ENCODE measurements at places on chromosomes 3 and 15.

- DNase-seq, result no peak
These were observed 238.7 kb upstream of the TMCO5A start for GRCh38 chr15:37695719-37696118.

DNA sequence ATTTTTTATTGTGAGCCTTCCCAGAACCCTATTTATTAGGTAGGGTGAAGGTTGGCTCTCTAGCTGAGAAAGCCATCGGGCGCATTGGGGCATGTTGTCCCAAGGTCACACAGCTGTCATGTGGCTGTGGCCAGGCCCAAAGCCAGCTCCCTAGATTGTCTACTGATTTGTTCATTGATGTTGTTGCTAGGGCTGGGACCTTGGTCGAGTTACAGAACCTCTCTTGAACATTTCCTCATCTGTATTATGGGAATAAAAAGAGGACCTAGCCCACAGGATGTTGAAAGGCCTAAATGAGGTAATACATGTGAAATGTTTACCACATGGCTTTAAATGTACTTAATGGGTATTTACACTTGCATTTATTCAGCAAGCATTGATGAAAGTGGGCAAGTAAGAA lies 252.5 kb downstream of the SUCLG2 start:
- no peak for DNase-seq

DNA sequence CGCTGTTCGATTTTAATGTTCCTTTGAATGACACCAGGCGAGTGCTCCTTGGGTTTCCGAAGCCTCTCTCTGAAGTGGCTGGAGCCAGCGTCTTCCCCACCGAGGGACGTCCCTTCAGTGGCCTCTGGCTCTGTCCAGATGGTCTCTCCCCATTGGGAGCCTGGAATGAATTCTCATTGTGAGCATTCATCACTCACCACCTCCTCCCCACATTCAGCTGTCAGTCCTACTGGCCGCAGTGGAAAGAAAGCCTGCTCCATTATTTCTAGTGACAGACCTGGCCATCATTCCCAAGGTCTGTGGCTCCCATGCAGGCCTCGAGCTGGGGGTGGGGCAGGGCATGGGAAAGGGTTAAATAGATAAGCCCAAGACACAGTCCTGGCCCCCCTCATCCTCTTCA lies 35.2 kb downstream of the ZNF710 start:
- no peak for DNase-seq

GRCh38 chr3:105538483-105538882 lies 171.8 kb downstream of the ALCAM start:
- DNase-seq, result no peak

DNA sequence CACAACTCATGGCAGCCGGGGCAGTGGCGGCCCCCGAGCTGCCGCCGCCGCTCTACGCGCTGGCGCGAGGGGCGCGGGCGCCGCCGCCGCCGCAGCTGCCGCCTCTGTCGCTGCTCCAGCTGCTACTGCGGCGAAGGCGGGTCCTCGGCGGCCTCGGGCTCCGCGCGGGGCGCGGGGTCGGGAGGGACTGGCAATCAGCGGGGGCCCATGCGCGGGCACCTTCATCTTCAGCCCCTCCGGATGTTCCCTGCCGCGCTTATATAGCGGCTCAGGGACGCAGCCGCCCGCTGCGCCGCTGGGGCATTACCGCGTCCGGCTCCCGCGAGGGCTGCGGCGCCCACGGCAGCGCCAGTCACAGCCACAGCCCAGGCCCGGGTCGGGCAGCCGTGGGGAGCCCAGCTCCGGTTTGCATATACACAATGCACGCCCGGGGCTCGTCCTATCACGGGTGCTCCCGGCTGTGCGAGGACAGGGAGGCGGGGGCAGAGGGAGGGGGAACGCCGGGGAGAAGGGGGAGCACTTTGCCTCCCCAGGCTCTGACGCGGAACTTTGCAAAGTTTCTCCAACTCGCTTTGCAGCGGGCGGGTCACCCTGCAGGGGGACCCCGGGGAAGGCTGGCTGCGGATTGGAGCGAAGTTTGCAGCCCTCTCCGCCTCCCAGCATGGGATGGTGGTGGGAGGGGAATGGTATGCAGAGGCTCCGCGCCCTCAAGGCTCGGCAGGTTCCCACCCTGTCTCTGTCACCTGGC lies at the start of gene VGLL3:
Gene VGLL3 (minus strand): TSS at position 416 of the 748 bp plus-strand sequence. CDS start 406 bp downstream, at position 10.
- DNase-seq, result no peak

GRCh38 chr15:95132774-95133173 lies 901.4 kb downstream of the MCTP2 start:
- no peak for DNase-seq

DNA sequence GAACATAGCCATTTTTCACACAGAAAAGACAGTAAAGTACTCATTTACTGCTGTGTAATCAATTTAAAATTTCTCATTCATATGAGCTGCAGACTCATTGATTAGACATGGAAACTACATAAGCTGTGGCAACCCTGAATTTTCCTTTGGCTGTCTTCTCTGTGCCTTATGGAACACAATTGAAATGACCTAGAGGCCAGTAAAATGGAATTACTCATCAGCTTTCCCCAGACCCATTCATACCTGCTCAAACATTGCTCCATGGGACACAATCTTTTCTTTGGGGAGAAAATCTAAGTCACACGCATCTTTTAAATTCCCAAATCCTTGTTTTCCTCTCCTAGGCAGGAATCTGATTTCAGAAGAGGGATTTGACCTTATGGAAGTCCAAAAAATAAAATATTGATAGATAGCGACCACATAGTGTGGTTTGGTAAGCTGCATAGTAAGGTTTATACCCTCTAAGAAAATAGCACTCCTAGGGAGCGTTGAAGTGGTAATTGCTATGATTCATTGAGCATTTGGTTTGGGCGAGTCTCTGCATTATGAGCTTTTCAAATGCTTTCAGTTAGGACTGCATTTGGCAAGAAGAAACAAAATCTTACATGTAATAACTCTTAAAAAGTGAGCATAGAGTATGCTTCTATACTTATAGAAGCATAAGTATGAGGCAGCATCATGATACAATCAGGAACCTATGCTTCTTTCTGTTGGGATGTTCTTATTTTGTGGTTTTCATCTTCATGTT lies 243.4 kb upstream of the GADL1 start:
- no peak for DNase-seq

- no peak for DNase-seq
These were observed 10.8 kb downstream of the PLD1 start for GRCh38 chr3:171799501-171799900.

- DNase-seq, result no peak
These were observed 691.5 kb upstream of the ARPP21 start for GRCh38 chr3:34947834-34948233.

GRCh38 chr3:122497425-122497824 lies 17.3 kb downstream of the KPNA1 start:
- no peak for DNase-seq

DNA sequence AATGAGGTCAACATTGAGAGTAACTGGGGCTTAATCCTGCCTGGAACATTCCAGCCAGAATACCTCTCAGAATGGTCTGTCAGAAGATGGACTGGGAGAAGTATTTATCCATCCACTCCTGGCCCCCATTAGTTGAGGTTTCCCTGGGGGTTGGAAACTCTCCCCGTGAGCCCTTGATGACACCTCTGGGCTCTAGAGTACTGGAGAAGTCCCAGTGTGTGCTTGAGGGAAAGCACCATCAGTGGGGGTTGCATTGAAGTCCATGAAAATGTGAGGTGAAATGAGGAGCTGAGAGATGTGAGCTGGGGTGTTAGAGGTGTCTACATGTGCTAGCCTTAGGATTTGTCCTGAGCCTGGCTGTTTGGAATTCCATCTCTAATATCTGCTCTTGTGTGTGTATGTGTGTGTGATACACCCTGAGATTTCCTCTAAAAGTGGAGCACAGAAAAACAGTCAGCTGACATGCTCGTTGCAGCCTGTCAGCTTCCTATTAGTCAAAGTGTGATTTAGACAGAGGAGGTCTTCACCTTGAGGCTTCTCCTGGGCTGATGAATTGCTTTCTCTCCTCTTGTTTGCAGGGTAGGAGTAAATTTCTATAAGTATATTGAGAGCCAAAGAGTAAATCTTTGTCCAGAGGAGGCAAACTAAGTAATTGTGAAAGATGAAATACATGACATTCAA lies 67.6 kb downstream of the NR1D2 start:
- no peak for DNase-seq

DNA sequence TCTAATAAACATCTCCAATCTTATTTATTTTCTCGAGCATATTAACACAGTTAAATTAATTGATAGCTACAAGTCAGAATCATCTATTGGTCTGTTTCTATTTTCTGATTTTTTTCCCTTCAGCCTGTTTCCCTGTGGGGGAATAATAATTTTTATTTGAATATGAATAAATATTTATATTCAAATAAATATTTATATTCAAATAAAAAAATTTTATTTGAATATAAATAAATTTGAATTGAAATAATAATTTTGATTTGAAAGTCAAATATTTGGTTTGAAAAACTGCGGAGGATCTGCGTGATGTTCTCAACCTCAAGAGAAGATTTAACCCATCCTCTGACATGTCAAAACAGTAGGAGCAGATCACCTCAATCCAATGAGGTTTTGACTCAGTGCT lies 380.1 kb upstream of the MEIS2 start:
- DNase-seq, result no peak

- DNase-seq, result no peak
These were observed 123.8 kb upstream of the BNIP2 start for GRCh38 chr15:59812889-59813288.

GRCh38 chr3:109863701-109864100 lies 526.4 kb upstream of the DPPA4 start:
- DNase-seq, result no peak

Measured in NCI-H2029 (cell line).